GM18507 (cell line): ENCODE measurements at places on chromosomes 3 and 15.

GRCh38 chr15:60539016-60539415, 60.1 kb upstream of the ICE2 start:
- no peak for DNase-seq

DNA sequence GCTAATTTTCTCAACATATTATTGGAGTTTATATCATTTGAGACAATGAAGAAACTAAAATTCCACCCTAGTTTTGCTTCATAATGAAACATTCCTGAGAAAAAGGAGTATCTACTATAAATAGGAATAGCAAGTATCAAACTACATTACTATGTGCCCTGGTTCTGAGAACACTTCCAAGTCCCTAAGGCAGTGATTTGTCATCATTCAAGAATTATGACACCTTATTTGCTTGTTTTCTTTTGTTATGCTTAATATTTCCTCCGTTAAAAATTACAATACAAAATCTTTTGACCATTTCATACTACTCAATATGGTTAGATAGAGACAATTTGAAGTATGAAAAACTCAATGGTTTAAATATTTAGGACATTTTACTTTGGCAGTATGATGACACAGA, 707.8 kb upstream of the GOLIM4 start:
- DNase-seq: no peak

- no peak for DNase-seq
Observed at GRCh38 chr15:88631464-88632028, 7.3 kb upstream of the ISG20 start.

DNA sequence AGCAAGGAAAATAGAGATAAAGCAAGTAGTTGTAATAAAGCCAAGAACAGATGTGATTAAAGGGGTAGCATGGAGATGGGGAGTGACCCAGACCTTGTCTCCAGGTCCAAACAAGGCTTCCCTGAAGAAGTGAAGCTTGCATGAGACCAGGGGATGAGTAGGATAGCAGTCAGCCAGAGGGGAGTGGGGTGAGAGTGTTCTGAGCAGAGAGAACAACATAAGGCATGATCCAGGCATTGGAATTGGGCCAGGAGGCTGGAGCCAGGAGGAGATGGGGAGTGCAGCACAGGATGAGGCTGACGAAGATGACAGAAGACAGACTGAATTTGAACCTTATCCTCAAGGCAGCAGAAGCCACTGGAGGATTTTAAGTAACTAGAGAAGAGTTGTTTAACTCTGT, 7.2 kb downstream of the TMOD2 start:
- no peak for DNase-seq
